T1000 (cell line): ENCODE measurements at places on chromosomes 1 and 21.

- DNase-seq: no peak
Observed at GRCh38 chr1:185257950-185258208, 59.2 kb downstream of the IVNS1ABP start.

GRCh38 chr1:212953321-212953720 lies 3.0 kb downstream of the VASH2 start:
- DNase-seq: no peak

GRCh38 chr21:37673801-37674575 lies 242.3 kb downstream of the KCNJ6 start:
- DNase-seq: no peak

DNA sequence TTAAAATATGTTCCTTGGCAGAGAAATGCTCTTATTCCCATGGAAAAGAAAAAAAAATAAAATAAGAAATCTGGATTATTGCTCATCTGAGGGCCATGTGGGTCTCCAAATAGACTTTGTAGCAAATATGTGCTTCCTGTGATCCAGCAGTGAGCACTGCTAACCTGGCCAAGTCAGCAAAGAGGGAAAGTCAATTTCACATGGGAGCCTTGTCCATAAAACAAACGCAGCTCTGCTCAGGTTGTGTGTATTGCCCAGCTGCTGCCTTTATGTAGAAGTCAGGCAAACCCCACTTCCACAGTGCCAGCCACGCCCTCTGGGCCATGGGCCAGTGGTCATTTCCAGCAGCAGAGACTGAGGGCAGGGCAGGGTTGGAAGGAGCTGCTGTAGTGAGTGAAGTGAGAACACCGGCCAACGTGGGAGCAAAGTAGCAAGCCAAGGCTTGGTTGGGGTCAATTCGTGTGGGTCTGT lies 174.3 kb downstream of the LYPLAL1 start:
- DNase-seq: no peak

GRCh38 chr1:88730995-88731394 lies 46.9 kb downstream of the PKN2 start:
- DNase-seq: no peak

- DNase-seq: no peak
Observed at GRCh38 chr1:160658814-160659193, 12.0 kb upstream of the SLAMF1 start.

GRCh38 chr1:9024837-9025236 lies 1.4 kb downstream of the SLC2A7 start:
- no peak for DNase-seq

DNA sequence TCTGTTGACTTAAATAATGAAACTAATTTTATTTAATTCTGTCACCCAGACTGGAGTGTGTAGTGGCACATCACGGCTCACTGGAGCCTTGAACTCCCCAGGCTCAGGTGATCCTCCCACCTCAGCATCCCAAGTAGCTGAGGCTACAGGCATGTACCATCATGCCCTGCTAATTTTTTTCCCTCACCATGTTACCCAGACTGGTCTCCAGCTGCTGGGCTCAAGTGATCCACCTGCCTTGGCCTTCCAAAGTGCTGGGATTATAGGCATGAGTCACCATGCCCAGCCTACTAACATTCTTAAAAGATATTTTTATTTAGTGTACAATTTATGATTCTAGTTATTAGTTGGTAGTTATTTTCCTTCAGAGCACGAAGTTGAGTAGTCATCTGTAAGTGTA lies 49.5 kb downstream of the NRDC start:
- no peak for DNase-seq

DNA sequence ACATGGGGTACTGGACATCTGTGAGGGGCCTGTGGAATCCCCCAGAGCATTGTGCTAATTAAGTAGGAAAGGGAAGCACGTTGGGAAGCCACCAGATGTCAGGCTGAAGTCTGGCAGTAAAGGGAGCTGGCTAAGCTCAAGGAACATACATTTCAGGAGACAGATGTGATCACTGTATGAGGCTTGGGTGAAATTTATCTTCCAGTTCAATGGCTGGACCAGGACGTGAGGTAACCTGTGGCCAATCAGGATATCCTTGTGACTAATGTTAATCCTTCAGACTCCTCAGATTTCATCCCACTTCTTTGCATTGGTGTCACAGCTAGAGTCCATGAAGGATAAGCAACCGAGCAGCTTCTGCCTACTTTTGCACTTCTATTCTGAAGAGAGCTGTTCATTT lies 110.2 kb upstream of the APP start:
- no peak for DNase-seq

GRCh38 chr1:203589171-203589570 lies 37.5 kb upstream of the ATP2B4 start:
- DNase-seq: no peak

DNA sequence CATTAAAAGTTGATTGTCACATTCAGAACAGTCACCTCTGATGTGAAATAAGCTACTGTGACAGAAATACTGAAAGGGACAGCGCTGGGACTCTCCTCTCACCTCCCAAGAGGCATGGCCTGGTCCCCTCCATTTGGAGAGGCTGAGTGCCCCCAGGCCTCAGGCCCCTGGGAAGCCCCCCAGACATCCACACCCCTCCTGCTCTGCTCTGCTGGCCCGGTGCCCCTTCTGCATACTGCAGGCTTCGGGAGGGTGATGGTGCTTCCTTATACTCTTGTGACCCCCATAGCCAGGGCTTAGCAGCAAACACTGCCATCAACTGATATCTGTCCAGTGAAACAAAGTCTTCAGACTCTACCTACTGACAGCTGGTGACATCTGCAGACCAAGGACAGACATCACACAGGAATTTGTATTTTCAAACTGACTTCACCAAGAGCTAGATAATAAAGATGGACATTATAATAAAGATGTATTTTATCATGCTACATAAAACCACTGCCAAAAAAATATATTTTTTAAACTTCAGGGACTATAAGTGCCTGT lies 36.9 kb downstream of the C2CD2 start:
- DNase-seq: no peak

- no peak for DNase-seq
Observed at GRCh38 chr1:227396539-227397353, 78.5 kb upstream of the CDC42BPA start.

- no peak for DNase-seq
Observed at GRCh38 chr1:16111771-16112595, 38.5 kb upstream of the FAM131C start.

DNA sequence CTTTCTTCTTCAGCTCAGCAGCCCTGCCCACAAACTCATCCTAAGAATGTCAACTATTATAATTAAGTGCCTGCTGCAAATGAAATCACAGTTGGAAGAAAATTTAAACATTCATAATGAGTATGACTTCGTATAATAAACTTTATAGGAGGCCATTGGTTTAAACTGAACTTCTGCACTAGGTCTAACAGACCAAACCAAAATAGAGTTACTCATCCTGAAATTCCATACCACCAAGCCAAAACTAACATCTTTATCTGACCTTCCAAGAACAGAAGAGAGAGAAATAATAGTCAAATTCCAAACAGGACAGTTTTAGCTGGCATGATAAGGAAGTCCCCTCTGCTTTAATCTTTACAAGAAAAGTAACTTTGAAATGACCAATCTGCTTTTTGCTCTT lies 472.4 kb upstream of the PRMT6 start:
- no peak for DNase-seq

GRCh38 chr1:64403331-64403730 lies 66.6 kb upstream of the CACHD1 start:
- DNase-seq: peak; percentile 8

DNA sequence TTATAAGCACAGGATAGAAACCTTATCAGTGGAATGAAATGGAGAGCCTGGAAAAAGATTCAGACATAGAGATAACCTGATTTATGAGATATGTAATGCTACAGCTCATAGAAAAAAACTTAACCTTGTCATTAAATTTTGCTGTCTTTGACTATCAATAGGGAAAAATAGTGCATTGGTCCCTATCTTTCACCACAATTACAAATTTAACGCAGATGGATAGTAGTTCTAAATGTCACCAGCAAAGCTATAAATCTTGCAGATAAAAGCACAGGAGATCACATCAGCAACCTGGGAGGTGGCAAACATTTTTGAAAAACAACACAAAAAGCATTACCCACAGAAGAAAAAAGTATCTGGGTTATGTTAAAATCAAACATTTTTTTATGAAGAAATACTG lies 831.6 kb downstream of the BRINP3 start:
- DNase-seq: no peak

GRCh38 chr1:234573711-234574299 lies 36.2 kb downstream of the IRF2BP2 start:
- no peak for DNase-seq

GRCh38 chr1:211347077-211347844 lies 20.6 kb downstream of the TRAF5 start:
- no peak for DNase-seq

GRCh38 chr1:32791881-32792280 lies 25.3 kb downstream of the YARS1 start:
- no peak for DNase-seq

DNA sequence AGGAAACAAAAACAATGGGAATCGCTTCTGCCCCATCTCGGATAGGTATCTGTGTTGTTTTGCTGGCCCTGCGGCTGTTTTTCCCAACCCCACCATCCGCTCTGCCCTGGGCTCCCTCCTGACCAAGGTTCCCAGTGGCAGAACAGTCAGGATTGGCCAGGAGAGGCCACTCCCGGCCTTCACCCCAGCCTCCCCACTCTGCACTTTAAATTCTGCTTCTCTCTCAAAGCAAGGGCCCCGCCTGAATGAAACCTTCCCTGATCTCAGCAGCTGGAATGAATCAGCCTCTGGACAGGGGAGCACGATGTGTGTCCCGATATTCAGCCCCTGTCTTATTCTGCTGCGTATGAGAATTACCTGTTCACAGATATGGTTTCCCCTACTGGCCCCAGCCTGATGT lies 16.3 kb downstream of the C1orf115 start:
- DNase-seq: no peak

GRCh38 chr1:158414651-158415345 lies 11.2 kb downstream of the OR10K2 start:
- no peak for DNase-seq

- no peak for DNase-seq
Observed at GRCh38 chr1:36525166-36525565, 42.5 kb upstream of the CSF3R start.

DNA sequence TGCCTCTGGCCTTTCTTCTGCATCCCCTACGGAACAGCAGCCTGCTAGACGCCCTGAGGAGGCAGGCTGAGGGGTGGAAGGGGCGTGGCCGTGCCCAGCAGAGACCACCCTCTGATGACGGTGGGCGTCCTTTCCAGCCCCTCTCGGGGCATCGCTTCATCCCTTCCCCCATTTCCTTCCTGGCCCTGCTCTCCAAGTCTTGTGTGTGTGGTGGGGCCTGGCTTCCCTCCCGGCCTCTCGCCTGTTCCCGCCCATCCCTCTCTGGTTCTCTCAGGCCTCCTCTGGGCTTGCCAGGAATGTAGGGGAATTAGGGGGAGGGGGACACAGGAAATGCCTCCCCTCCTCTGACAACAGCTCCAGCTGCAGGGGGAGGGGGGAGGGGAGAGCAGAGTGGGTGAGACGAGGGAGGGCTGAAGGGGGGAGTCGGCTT lies 51.1 kb downstream of the SKI start:
- DNase-seq: no peak

GRCh38 chr1:52502789-52503188 lies 50.1 kb downstream of the TUT4 start:
- DNase-seq: no peak

- no peak for DNase-seq
Observed at GRCh38 chr1:23385119-23385621, 15.5 kb upstream of the ZNF436 start.

GRCh38 chr1:40064797-40065499 lies 24.4 kb downstream of the CAP1 start:
- DNase-seq: no peak

- no peak for DNase-seq
Observed at GRCh38 chr1:218763538-218763937, 410.1 kb upstream of the LYPLAL1 start.

GRCh38 chr1:152108882-152109222 lies 6.4 kb downstream of the TCHH start:
- DNase-seq: no peak

GRCh38 chr1:226154593-226154992 lies 31.9 kb downstream of the ACBD3 start:
- DNase-seq: no peak

DNA sequence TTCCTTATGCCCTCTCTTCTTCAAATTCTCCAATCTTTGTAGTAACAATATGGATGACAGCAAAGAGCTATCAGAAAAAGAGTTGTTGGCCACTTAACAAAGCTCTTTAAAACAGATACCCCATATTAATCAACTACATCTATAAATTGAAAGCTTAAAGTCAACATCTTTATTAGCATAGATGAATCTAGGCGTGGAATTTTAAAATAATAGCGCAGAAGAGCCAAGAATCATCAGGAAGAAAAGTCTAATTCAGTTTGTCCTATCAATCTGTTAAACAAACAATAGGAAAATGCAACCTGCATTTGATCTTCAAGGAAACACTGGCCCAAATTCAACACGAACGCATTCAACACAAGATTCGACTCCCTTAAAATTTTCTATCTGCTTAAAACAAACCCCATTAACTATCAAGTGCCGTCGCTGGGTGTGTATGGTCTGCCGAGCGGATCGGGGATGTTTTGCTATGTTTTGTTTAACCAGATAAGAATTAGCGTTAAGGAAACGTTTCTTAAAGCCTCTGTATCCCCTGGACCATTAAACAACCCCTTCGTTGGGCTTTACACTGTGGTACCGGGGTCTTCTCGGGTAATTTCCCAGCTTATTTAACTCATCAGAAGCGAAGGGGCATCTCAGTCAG lies 1.0 kb downstream of the LYST start:
- no peak for DNase-seq

DNA sequence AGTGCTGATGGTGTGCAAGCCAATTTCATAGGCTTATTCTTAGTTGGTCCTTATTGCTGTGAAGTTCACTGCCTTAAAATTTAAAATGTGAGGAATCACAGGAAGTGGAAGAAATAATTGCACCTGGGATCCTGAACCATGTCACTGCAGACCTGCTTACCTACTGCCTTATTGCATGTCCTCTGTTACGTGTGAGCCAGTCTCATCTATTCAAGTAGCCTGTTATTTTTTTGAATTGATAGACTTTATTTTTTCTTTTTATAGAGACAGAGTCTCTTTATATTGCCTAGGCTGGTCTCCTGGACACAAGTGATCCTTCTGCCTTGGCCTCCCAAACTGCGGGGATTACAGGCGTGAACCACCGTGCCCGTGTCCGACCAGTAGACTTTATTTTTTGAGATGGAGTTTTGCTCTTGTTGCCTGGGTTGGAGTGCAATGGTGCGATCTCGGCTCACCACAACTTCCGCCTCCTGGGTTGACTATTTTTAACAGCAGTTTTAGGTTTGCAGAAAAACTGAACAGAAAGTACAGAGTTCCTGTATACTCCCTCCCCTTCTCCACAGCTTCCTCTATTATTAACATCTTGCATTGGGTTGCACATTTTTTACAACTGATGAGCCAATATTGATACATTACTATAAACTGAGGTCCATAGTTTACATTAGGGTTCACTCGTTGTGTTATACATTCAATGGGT lies 14.0 kb upstream of the DISC1 start:
- DNase-seq: no peak

- no peak for DNase-seq
Observed at GRCh38 chr1:226104671-226105121, 42.2 kb downstream of the H3-3A start.

DNA sequence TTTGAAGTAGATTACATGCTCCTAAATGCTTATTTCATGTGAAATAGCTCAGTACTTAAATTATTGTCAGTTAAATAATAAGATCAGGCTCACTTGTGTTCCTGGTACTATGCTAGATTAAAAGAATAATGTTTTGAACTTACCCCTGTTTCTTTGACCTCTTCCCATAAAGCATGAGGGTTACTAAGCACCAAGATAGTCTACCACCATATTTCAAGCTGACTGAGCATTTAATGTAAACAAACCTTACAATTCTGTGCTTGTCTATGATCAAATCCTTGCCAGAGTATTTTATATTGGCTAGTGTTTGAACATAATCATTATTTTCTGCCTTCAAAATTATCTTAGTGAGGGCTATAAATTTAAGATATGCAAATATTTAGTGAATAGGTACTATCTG lies 98.1 kb downstream of the LHX9 start:
- no peak for DNase-seq
